ENCODE measurements at places on chromosomes 4 and X.

DNA sequence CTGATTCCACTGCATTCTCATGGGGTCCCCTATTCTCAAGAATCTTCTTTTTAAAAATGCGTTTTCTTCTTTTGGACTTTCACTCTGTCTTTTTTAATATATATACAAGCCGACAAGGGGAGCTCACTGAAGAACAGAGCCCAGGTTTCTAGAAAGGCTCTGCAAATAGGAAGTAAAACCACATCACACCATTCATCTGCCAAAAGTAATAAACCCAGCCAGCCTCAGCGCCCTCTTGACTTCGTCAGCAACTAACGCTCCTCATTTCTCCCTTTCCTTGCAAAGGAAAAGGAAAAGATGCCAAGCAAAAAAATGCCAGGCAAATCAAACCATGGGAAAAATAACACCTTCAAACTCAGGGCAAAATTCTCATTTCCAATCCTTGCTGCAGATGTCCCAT lies 136.4 kb downstream of the HHIP start:
- H3K27ac ChIP-seq, result no peak overlapping the region
- no peaks in the 10 kb centered on the region for H3K36me3 ChIP-seq
- H3K27me3 ChIP-seq, result peaks cover 13% of the 10 kb centered on the region

- H3K27me3 ChIP-seq, result peaks cover 18% of the 10 kb centered on the region
- peaks cover 3% of the 10 kb centered on the region for H3K36me3 ChIP-seq
- DNase-seq, result no peak
- H3K4me1 ChIP-seq, result peaks cover 28% of the 10 kb centered on the region
- no peak overlapping the region for H3K27ac ChIP-seq
These were observed 56.4 kb downstream of the EGF start for GRCh38 chr4:109969087-109969486.

DNA sequence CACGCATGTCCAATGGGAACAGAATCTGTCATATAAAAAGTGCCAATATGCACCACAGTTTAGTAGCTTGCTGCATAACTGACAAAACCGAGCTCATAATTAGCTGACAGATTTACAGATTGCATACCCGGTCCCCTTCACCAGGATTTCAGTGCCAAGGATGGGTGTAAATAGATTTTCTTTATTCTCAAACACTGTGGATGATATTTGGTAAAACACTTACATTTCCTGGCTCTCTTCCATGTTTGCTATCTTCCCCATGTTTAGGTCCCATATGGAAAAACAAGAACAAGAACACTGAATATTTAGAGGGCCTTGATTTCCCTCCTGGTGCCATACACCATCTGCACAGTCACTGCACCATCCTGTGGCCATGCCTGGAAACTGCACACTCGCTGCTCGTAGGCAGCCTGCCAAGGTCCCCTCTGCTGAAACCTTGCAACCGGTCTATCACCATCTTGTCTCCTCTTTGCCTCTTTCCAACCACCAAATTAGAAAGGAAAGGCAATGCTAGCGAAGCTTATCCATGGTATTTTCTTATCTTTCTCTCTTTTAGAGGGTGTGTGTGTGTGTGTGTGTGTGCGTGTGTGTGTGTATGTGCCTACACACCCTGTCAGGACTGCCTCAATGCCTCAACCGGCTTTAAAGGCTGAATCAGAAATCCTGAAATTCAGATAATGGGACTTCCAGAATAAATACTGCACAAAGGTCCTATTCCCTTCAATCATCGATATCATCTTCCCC lies 124.2 kb upstream of the MBNL3 start:
- no peaks in the 10 kb centered on the region for H3K4me1 ChIP-seq
- H3K4me3 ChIP-seq, result no peak overlapping the region
- no peaks in the 10 kb centered on the region for H3K27me3 ChIP-seq
- no peak overlapping the region for H3K27ac ChIP-seq

DNA sequence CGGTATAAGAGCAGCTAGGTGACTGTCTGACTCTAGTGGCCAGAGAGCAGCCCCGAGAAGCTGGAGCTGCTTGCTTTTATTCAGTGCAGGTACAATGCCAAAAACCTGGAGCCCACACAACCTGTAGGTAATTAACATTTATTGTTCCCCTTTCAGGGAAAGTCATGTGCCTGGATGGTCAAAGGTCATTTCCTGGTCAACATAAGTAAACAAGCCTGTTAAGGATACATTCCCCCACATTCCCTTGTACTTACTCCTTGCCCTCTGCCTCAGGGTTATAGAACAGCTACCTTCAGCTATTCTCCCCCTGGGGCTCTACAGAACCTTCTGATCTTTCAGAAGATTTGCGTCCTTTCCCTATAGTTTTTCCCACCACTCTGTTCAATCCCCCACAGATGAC lies 253.4 kb downstream of the TMA16 start:
- DNase-seq, result no peak
- no peaks in the 10 kb centered on the region for H3K4me1 ChIP-seq
- H3K4me3 ChIP-seq, result no peak overlapping the region

- H3K4me1 ChIP-seq, result no peaks in the 10 kb centered on the region
- no peaks in the 10 kb centered on the region for H3K27me3 ChIP-seq
- H3K27ac ChIP-seq, result no peak overlapping the region
- DNase-seq, result no peak
These were observed 2057.3 kb downstream of the ARAP2 start for GRCh38 chr4:34187056-34187455.

Data from activated CD4-positive, alpha-beta T cell treated with anti-CD3 and anti-CD28 coated beads, Interleukin-2, amount 10 ng/mL, durations not matched to agents 7 days and 5 days (primary cell).